ENCODE measurements at places on chromosomes 1 and 21.

- DNase-seq: no peak
These were observed 79.5 kb downstream of the SDCCAG8 start for GRCh38 chr1:243335292-243335691.

DNA sequence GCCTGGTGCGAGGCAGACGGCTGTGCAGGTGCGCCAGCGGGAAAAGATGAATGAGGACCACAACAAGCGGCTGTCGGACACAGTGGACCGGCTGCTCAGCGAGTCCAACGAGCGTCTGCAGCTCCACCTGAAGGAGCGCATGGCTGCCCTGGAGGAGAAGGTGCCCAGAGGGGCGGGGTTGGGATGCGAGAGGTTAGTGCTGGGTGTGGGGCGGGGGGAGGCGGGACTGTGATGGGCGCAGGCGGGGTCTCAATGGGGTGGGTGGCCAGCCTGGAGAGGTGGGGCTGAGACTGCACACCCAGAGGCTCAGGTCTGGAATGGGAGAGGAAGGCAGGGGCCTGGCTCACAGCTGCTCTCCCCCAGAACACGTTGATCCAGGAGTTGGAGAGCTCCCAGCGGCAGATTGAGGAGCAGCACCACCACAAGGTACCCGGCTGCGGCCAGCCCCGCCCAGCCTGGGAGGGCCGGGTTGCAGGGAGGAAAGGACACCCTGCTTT lies 22.3 kb downstream of the PPFIA4 start:
- no peak for DNase-seq

GRCh38 chr1:234963180-234963903 lies 165.3 kb downstream of the TOMM20 start:
- DNase-seq: no peak

- DNase-seq: no peak
These were observed 57.9 kb upstream of the PRKACB start for GRCh38 chr1:84086189-84086588.

- DNase-seq: no peak
These were observed 53.4 kb downstream of the KRTAP19-8 start for GRCh38 chr21:30984889-30985288.

DNA sequence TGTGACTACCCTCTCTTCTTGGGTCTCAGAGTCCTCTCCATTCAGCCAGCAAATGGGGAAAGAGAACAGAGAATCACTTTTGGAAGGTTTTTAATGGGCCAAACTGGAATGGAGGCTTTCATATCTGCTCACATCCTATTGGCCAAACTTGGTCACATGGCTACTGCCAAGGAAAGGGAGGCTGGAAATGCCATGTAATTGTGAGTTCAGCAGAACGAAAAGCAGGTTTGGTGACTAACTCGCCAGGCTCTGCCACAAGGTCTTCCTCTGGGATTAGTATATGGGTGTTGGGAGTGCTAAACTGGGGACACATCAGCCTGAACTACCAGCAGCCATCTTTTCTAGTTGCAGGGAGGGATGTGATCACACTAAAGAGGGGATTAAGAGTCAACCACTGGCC lies 19.2 kb downstream of the RD3 start:
- no peak for DNase-seq

- no peak for DNase-seq
These were observed 31.0 kb downstream of the FOXD2 start for GRCh38 chr1:47468709-47469389.

GRCh38 chr1:156504438-156504813 lies 3.9 kb upstream of the MEF2D start:
- no peak for DNase-seq

DNA sequence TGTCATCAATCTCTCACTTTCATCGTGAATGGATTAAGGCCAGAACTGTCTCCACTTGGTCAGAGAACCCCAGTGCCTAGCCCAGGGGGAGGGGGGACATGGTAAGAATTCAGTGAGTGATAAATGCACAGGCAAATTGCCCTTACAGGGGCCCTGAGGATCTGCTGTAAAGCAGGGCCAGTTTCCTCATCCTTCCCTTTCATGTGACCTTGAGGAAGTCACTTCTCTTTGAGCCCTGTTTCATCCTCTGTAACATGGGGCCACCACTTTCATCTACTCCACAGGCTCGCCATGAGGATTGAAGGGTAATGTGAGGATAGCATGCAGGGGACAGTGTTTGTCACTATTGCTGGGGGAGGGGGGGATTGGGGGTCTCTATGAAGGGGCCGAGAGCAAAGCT lies 28.1 kb upstream of the C1QA start:
- no peak for DNase-seq

DNA sequence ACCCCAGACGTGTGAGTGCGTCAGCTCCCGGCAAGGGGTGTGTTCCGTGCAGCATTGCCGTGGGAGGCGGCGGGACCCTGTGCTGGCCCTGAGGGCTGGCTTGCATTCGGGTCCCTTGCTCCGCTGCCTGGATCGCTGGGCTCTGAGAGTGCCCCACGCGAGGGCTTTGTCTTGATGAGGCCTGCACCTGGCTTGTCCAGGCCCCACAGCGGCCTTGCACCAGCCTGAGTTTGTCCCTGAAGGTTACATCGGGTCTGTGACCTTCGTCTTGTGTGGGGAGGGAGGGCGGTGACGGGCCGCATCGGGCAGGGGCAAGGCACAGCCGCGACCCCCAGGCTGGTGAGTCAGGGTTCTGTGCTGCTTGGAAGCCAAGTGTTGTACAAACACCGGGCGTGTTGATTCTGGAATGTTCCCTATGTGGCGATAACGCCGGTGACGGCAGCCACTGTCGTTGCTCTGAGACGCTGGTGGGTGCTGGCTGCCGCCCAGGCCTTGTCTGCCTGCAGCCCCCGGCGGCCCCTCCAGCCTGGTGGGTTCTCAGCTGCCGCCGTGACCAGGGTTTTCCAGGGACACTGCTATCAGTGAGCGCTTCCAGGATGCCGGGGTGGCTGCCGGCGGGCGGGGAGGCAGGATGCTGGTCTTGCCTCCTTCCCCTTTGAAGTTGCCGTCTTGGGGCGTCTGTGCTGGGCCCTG lies 42.9 kb downstream of the SLX9 start:
- no peak for DNase-seq

- no peak for DNase-seq
These were observed 382.7 kb upstream of the DUSP10 start for GRCh38 chr1:222124602-222125001.

GRCh38 chr1:17139637-17140036 lies 20.4 kb upstream of the PADI2 start:
- DNase-seq: no peak

GRCh38 chr1:172394141-172394751 lies 26.2 kb upstream of the C1orf105 start:
- no peak for DNase-seq

- DNase-seq: no peak
These were observed 56.6 kb downstream of the TMEM53 start for GRCh38 chr1:44617703-44618029.

DNA sequence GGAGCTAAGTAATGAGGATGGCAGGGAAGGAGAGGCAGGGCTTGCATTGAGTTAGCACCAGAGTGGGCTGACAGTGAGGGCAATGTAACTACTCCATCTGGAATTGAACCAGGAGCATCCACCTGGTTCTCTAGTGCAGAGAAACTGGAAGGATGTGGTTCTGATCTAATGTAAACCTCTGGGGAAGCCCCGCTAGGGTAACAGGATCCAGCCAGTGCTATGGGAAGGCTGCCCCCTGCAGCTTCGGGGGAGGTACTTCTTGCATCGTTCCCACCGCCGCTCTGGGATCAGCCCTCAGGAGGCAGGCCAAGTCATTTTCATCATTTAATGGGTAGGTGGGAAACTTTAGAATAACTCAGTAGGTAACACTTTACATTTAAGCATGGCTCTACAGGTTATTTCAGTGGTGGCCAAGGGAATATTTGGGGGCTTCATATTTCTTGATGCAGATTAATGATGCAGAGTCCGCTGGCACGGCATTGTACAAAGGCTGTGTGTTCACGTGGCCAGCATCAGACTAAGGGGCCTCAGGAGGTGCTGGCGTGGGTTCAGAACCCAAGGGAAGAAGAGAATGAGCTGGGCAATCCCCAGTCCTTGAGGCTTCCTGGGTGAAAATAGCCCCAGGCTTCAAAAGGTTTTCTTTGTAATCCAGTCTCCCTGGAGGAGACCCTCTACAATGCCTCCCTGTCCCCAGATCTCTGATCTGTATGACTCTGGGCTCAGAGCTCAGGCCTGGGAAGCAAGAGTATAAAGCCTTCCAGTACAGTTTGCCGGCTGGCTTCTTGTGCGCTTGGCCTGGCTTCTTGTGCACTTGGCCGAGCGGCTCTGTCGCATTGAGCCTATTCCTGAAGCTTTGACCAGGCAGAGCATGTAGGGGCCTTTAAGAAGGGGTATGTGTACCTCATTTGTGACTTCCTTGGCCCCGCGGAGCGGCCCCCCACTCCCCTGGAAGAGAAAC lies 26.4 kb upstream of the KAZN start:
- no peak for DNase-seq

DNA sequence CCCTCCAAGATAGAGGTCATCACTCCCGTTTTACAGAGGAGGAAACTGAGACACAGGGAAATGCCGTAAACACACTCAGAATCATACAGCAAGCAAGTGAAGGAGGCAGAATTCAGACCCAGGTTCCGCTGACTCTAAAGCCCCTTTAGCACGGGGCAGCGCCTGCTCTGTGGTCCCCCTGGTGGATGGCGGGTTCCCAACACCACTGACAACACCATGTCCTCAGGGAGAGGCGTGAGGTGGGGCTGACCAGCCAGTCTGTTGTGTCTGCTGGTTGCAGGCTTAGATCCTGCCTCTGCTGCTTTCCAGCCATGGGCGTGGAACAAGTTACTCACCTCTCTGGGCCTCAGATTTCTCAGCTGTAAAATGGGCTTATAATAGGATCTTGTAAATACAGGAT lies 617.3 kb downstream of the MATN1 start:
- no peak for DNase-seq

DNA sequence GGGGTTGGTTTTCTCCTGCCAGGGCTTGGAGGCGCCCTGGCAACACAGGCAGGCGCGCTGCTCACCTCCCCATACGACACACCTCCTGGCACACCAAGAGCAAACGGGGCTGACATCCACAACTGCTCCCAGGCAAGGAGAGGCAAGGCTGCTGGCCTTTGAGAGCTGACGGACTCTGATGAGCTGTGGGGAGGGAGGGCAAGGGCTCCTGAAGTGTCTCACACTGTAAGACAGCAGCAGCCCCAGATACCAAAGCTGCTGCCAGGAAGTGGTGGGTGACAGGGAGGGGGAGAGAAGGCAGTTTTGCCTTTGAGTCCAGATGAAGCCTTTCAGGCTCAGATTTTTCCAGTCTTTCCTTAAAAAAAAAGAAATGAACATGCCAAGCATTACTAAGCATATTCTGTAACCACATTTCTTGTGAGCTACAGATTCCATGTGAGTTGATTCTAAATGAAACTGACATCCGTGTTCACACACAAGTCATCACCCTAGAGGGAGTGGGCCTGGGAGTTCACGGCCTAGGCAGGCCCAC lies 24.3 kb downstream of the PGBD5 start:
- no peak for DNase-seq

DNA sequence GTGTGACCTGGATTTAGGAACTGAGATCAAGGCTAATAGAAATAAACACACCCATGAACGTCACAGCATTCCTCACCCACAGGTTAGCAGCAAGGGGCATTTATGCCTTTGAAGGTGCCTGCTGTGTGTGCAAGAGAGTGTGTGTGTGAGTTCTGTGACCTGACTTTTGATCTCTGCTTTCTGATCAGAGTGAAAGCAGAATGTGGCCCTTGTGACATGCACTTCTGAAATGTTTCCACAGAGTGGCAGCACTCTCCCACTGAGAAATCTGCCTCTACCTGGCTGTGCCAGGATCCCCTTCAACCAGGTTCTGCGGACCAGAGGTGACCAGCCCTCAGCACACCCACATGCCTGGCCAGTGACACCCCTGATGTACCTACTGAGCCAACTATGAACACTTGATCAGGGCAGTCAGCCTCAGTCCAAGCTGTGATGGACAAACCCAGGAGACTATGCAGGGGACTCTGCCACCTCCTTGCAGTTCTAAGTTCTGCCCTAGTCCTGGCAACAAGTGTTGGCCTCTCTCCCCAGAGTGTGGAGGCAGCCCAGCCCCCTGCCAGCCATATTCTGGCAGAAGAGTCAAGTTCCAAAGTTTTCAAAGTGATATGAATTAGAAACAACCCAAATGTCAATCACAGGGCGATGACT lies 41.0 kb downstream of the RXRG start:
- no peak for DNase-seq
